ENCODE measurements at places on chromosomes 6 and 20.

DNA sequence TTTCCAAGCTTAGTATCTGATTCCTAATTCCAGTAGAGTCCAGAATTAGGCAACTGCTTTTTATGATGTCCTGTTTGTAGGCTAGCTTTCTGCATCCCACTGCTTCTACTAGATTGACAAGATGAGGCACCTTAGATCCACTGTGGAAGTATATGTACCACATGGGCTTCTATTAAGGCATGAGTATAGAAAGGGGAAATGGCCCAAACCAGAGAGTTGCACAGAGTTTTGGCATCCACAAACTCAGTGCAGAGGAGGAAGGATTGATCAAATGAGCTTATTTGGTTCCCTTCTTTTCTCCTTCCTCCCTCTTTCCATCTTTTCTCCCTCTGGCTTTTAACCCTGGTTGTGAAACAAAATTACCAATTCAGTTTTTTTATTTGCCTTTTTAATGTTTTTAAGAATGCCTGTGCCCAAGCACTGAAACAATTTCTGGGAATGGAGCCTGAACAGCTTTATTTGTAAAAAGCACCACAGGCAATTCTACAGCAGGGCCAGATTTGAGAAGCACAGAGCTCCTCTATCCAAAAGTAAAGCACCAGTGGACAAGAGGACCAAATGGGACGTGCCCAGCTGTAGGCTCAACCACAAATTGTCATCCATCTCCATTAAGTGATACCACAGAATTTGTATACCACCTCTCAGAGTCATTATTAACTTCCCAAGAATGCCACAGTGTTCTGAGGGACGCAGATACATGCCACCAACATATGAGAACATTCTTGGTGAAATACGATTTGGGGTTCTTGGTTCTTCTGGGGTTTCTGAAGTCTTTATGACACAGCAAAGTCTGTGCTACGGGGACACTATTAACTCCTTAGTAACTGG, 969.1 kb downstream of the KIF16B start:
- no peak for DNase-seq

DNA sequence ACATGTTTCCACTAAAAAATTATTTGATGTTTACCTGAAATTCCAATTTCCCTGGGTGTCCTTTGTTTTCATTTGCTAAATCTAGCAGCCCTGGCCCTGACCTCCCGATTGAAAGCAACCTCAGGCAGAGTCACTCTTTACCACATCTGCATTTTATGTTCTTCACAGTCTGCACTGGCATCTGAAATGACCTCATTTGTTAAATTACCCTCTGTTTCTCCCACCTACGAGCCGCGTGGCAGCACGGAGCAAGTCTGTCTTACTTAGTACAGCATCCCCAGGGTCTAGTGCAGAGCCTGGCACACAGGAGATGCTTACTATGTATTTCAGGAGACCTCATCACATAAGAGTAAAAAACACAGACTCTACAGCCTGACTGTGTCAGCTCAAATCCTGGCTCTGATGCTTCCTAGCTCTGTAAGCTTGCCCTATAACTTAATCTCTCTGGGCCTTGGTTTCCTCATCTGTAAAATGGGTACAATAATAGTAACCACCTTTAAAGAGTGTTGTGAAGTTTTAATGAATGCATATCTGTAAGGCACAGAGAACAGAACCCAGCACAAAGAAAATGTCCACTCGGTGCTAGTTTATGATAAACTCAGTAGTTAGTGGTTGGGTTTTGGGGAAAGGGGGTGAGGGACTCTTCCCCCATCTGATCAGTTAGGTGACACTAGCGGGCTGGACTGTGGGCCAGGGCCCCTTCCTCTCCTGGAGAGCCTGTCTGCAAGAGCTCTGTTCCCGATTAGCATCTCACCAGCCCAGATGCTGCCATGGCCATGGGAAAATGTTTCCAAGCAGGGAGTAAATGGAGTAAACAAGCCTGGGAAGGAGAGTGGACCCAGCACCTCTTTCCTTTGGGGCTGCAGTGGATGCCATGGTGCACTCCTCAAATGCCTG, 88.2 kb downstream of the PREX1 start:
- DNase-seq: no peak

DNA sequence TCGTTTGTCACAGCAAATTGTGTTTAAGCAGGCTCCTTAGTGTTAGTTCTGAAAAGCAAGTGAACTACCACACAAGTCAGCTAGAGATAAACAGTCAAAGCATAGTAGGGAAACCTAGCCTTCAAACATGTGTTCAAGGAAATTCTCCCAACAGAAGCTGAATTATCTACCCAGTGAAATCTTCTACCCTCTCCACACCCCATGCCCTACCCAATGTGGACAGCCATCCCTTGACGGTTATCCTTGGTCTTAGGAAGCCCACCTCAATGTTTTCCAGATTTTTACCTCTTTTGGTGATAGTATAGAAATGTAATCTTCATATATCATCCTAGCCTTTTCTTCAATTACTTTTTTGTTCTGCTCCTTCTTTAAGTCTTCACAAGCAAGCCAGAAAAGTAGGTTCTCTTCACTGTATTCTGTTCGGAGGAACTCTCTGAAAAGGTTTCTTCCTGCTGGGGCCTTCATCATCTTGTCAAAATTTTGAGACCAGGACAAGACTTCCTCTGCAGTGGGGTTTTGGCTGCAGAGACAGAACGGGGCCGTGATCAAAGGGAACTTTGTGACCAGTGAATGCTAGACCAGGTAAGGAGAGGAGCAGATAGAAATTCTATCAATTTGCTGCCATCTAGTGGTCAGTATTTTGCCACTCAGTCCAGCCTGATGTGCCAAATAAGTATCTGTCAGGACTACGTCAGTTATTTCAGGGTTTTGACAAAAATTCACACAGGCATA, 21.6 kb upstream of the MTRF1L start:
- peak; percentile 74 for DNase-seq

DNA sequence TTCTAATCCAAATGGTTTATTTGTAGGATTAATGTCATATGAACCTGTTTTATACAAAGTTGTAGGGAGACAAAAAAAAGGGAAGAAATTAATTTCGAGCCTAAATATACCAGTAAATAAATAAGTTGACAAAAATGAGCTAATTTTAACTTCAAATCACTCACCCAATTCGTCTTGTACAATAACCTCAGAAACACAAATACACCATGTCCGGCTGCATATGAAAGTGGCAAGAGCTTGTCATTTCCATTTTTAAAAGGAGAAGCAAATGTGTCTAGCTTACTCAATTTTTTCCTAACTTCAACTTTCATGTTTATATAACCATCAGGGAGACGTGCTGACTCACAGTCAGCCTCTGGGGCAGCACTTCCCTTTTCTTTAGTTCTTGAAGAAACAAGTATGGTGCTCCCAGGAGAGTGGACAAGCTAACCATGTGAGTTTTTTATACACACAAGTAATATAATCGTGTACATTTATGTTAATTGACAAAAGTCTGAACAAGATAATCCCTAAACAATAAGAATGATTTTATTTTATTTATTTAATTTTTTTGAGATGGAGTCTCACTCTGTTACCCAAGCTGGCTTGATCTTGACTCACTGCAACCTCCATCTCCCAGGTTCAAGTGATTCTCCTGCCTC, 55.5 kb upstream of the SGK1 start:
- peak; percentile 68 for DNase-seq

GRCh38 chr6:150144294-150144868, 1.5 kb downstream of the PPP1R14C start:
- no peak for DNase-seq

GRCh38 chr6:156883497-156884252, 106.5 kb downstream of the ARID1B start:
- no peak for DNase-seq

DNA sequence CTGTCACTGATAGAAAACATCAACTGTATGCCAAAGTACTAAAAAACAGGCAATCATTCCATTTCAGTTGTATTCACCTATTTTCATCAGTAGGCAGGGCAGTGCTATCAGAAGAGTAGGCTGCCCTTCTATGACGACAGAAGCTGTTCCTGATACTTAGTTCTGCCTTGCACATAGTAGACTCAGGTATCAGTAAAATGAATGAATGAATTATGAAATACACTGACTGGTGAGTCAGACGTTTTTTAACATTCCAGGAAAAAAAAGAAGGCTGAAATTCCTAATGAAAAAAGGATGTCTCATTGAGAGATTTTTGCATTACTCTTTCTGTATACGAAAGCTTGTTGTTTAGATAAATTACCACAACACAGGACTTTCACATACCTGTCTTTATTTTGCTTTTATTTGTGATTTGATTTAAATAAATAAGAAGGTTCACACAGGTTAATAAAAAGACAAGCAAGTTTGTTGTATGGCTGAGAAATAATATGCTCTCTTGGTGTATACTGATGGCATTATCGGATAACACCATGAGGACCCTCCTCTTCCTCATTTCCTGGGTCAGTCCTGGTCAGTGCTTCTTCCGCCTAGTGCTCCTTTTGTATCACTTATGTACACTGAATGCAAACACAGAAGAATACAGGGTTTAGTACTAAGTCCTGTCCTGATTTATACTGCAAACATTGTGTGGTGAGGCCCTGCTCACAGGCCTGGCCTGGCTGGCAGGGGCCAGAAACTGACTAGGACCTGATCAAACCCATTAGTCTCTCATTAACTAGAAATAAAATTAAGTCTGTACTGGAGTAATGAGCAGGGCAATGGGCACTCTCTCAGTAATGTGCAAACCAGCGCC, 39.4 kb upstream of the SPDEF start:
- DNase-seq: no peak

DNA sequence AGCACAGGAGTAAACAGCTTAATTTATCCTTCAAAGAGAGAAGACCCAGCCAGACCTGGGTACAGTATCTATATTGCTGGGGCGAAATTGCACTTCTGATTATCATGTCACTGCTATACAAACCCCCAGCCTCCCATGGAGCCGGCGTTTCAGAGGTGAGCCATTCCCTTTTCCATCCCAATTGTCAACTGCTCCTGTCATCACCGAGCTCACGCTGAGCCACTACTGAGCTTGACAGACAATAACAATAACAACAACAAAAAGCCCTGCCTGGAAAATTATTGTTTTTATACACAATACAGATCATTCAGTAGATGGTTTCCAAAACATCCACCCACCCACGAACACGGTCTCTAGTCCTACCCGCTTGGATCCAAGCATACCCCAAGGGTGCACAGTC, 129.0 kb upstream of the JARID2 start:
- no peak for DNase-seq
